Bone marrow (tissue), 2 donors: ENCODE measurements at places on chromosomes 6 and 20.

DNA sequence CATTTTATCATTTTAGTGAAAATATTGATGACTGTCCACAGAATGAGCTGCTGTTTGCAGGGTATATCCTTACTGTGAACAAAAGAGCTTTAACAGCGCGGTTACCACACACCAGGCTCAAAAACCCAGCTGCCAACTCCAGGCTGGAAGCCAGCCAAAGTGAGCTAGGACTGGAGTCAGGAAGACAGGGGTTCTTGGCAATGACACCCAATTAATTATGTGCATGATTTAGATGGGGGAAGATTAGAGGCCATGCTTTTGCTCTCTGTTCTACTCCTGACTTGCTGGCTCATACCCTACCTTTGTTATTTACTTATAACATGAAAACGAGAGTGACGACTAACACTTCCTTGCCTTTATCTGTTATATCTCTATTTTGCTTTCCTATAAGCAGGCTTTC lies 128.9 kb upstream of the SHLD1 start:
- DNase-seq = no peak

DNA sequence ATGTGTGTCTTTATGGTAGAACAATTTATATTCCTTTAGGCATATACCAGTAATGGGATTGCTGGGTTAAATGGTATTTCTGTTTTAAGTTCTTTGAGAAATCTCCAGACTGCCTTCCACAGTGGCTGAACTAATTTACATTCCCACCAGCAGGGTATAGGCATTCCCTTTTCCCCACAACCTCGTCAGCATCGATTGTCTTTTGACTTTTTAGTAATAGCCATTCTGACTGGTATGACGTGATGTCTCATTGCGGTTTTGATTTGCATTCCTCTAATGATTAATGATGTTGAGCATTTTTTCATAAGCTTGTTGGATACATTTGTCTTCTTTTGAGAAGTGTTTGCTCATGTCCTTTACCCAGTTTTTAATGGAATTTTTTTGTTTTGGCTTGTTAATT lies 5.3 kb upstream of the TASP1 start:
- DNase-seq = no peak

- DNase-seq = no peak
These were observed 310.3 kb upstream of the RNF24 start for GRCh38 chr20:4325548-4326187.

GRCh38 chr6:74087899-74088298 lies 391.9 kb downstream of the CD109 start:
- no peak for DNase-seq

- no peak for DNase-seq
These were observed 517.8 kb downstream of the PKHD1 start for GRCh38 chr6:51569594-51569993.

- DNase-seq = no peak
These were observed 90.0 kb upstream of the GRIK2 start for GRCh38 chr6:101303495-101303894.

DNA sequence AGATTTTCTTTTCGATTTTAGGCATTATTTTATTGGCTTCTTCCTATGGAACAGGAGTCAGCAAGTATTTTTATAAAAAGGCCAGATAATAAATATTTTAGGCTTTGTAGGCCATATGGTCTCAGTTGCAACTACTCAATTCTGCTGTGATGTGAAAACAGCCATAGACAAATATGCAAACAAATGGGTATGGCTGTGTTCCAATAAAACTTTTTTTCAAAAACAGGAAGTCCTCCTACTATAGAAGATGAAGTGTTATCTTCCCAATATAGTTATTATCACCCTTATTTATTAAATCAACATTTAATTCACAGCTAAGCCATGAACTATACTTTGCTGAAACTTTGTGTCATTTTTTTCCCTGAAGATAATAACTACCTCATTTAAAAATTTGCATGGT lies 57.2 kb downstream of the CHD6 start:
- no peak for DNase-seq

- no peak for DNase-seq
These were observed 146.8 kb downstream of the RPS12 start for GRCh38 chr6:132961122-132961521.

GRCh38 chr6:8005136-8005535 lies 59.1 kb downstream of the BLOC1S5 start:
- DNase-seq = no peak

DNA sequence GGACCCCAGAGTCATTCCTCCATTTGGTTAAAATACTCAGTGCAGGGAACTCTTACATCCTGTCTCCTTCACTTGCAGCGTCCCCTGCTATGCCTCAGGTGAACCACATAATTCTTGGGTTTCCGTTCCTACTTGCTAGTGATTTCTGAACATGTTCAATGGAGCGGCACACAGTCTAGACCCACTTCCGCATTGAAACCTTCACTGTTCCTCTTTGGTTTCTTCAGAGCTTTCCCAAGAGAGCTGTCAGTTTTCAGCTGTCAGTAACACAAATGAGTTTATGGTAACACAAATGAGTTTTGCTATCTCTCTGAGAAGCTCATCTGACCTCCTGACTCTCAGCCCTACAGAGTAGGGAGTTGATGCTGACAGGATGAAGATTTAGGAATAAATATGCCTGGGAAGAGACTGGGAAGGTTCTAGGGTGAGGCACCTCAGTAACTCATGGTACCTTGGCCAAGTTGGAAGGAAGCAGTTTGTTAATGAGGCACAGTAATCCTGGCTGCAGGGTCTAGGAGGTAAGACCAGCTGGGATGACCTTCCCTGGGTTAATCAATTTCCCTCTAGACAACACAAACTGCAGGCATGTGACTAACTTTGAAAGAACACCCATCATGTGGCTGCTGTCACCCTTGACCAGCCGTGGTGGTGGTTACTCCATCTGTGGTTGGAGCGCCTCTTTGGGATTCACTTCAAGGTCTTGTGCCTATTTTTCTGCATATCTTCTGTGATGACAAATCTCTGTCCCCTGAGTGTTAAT lies 5.4 kb downstream of the SYS1 start:
- DNase-seq = peak; percentile 34

- no peak for DNase-seq
These were observed 115.9 kb downstream of the DLL1 start for GRCh38 chr6:170174771-170175643.

DNA sequence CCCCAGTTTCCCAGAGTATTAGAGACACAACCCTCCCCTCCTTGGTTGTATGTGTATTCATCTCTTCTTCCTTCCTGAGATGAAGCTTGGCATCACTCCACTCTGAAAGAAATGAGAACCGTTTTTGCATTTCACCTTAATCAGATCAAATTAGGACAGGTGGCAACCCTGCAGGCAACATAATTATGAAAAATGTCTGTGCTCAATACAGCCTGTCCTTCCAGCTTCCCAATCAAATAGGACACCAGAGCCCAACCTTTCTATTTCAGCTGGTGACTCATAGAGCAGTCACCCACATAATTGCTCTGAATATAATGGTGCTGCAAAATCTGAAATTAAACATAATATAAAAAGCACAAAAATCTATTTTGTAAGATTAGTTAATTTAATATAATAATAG lies 310.2 kb upstream of the AGPAT4 start:
- DNase-seq = no peak

- DNase-seq = no peak
These were observed 45.2 kb downstream of the THEMIS start for GRCh38 chr6:127855542-127856159.

DNA sequence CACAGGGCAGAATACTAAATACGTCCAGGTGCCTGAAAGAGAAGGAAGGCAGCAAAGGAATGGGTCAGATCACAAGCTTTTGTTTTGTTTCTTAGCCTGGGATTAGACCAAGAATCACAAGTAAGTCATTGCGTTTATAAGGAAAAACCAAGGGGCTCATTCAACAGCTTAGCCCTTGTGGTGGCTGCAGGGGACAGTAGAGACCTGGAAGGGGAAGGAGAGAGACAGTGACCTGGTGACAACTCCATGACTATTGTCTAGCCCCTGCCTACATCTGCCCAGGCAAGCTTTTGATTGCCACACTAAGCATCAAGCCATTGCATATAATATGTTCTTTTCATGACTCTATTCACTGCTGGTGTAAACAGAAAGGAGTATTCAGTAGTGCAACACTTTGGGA lies 30.2 kb upstream of the TBC1D7 start:
- no peak for DNase-seq

DNA sequence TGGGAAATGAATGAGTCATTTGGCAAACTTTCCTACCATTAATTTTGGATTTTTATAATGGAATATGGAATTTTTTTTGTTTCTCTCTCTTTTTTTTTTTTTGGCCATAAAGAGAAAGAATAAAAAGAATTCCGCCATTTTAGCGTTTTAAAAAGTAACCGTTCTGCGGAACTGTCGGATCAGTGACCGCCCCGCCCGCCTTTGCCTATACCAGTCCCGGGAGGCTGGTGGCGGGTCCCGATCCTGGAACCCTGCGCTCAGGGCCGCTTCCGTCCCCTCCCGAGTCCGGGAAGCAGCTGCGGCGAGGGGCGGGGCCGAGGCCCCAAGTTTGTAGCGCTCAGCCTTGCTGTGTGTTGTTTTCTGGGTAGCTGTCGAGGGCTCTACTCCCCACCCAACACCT lies 609 bp downstream of the L3MBTL1 start:
- DNase-seq = no peak

- no peak for DNase-seq
These were observed 51.2 kb downstream of the ISM1 start for GRCh38 chr20:13271977-13272975.

DNA sequence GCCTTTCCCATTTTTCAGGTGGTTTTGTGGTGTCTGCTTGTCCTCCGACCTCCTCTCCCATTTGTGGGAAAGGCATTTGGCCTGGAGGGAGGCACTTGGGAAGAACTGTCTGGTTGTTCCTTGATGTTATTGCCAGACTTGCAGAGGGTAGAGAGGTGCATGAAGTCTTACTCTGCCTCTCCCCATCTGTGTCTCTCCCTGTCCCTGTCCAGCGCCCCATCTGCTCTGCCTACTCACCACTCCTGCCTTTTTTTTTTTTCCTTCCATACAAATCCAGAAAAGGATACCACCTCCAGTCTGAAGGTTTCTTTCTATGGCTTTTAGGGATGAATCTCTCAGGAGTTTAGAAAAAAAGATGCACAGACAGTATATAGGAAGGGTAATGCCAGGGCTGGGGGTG lies 19.8 kb downstream of the PPARD start:
- no peak for DNase-seq

DNA sequence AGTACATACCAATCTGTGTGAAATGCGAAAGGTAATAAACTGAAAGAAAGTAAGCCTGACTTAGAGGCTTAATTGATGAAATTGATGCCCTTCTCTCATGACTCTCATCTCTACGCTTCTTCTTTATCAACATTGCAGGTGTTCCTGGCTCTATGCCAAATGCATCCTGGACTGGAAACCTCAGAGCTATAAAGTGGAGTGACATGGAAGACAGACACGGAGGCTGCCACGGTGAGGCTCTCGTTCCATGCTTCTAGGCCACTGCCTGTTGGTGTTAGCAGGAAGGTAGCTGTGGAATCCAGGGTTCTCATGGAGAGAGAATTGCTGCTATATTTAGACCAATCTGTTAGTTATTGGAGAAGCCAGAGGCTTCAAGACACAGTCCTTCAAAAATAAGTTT lies 73.2 kb downstream of the C6orf52 start:
- no peak for DNase-seq

DNA sequence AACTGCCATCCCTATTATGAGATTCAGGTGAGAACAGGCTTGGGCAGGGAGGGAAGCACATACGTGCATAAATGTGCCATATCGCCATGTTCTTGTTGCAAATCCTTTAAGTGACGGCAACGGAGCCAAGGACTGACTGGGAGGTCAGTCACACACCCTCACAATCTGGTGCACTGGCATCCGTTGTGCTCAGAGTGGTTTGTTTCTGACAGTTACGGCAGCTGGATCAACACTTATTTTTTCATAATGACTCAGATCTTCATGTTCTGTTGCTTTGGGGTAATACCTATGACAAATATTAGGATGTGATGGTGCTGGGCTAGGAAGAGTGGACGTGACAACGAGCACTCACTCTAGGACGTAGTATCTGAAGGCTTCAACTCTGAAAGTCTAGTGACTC lies 56.2 kb upstream of the PREP start:
- DNase-seq = no peak

GRCh38 chr6:21987501-21987957 lies 309.3 kb downstream of the PRL start:
- DNase-seq = peak; percentile 9

DNA sequence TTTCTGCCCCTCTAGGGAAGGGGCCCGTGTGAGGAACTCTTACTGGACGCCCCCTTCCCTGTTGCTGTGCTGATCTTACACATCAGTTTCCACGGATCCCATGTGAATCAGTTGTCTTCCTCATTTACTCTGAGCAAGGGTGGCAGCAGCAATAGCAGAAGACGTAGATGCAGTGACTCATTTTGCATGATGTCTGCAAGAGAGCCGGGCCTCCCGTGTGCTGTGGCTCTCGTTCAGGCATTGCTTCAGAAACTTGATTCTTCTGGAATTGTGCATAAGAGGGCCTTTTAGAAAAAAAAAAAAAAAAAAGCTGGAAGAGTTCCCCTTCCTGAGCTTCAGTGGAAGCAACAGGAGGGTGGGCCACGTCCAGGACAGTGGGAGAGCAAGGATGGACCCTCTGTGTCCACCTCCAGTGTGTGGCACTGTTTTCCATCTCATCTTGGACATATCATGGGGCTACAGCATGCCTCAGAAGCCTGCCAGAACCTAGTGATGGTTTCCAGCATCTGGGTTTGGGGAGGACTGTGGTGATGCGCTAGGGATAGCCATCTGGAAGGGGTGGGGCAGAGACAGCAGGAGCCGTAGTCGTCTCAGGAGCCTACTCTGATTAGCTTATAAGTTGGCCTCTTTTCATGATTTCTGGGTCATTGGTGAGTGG lies 62.1 kb downstream of the FOXO3 start:
- peak; percentile 53 for DNase-seq

GRCh38 chr6:111230351-111231089 lies 143.2 kb downstream of the SLC16A10 start:
- DNase-seq = no peak

DNA sequence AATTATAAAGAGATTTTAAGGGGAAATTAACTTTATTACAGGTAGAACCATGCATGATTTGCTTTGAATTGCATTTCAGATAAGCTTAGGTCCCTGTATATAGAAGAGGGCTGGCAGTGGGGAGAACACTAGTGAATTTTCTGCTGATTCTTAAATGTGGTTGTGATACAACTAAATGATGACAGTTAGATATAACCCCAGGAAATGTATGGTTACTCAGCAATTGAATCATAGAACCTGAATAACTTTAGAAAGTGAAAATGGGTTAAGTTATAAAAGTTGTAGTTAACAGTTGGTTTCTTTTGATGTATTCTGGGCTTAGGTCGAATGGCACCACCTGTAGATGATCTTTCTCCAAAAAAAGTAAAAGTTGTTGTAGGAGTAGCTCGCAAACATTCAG lies 70.1 kb downstream of the PHF3 start:
- peak; percentile 8 for DNase-seq

GRCh38 chr6:75116946-75117345 lies 88.9 kb downstream of the COL12A1 start:
- DNase-seq = no peak

DNA sequence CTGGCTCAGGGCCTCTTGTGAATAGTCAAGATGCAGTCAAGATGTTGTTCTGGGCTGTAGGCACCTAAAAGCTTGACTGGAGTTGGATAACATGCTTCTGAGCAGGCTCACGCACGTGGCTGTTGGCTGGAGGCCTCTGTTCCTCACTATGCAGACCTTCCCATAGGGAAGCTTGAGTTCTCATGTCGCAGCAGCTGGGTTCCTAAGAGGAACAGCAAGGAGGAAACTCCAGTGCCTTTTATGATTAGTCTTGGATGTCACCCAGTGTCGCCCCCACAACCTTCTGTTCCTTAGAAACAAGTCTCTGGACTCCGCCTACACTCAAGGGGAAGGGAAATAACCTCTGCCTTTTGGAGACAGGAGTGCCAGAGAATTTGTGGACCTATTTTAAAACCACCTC lies 210.7 kb downstream of the BCAS1 start:
- no peak for DNase-seq

GRCh38 chr6:30149858-30150550 lies 11.0 kb downstream of the TRIM10 start:
- DNase-seq = no peak
